NCI-H226 (cell line): ENCODE measurements at places on chromosomes 11 and 22.
A peak's percentile ranks its signal among the peaks of the same experiment; 100 is the strongest.

DNA sequence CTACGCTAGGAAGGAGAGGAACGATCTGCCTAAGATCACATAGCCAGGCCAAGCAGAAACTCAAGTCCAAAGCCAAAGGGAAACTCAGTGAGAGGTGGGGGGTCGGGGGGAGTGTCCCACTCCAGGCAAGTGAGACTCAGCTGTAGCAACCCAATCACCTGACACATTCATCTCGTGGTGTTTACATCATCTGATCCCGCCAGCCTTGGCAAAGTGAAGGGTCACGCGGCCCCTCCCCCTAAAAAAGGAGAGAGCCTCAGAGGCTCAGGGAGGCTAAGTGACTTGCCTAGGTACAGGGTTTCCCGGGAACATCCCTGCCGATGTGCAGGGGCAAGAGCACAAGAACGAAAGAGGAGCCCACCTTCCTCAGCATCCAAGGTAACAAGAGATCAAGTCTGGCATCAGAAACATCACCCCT is 21.5 kb downstream of the MYH9 start:
- DNase-seq, result no peak

GRCh38 chr22:30261134-30261533 is 5.5 kb downstream of the OSM start:
- no peak for DNase-seq

- DNase-seq, result no peak
Measured at GRCh38 chr22:48975316-48975741, 852.3 kb downstream of the BRD1 start.

DNA sequence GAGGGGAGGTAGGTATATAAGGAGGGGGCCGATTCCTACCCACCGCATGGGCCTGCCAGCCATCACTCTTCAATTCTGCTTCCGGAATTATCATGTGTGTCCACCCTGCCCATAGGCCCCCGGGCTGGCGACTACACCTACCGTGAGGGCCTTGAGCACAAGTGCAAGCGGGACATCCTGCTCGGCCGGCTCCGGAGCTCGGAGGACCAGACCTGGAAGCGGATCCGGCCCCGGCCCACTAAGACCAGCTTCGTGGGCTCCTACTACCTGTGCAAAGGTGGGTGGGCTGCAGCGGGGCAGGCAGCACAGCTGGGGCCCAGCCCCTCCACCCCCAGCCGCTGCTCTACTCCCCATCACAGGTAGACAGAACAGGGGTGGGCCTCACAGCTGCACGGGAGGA is 38.4 kb upstream of the TEF start:
- DNase-seq, result no peak

GRCh38 chr11:21480240-21480639 is 712.6 kb upstream of the ANO5 start:
- no peak for DNase-seq

DNA sequence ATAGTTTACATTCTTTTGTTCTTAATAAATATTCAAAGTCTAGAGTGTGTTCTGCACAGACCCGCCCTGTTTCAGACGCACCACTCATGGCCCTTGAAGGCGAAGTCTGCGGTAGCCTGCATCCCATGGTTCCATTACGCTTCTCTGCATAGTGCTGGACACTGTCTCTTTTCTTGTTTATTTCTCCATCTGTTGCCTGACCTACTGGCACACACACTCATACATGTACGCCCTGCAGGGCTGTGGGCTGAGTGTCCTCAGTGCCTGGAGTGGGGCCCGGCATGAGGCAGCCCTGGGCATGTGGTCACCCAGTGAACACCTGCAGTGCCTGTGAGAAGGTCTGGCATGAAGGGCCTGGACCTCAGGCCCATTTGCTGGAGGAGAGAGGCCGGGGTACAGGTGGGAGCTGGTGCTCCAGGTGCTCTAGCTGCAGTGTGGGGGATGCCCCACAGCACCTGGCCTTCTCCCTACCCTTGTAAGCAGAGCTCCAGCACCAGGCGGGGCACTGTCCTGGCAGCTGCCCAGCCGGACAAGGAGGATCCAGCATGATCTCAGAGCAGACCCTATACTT is 404.1 kb downstream of the TBC1D22A start:
- no peak for DNase-seq

DNA sequence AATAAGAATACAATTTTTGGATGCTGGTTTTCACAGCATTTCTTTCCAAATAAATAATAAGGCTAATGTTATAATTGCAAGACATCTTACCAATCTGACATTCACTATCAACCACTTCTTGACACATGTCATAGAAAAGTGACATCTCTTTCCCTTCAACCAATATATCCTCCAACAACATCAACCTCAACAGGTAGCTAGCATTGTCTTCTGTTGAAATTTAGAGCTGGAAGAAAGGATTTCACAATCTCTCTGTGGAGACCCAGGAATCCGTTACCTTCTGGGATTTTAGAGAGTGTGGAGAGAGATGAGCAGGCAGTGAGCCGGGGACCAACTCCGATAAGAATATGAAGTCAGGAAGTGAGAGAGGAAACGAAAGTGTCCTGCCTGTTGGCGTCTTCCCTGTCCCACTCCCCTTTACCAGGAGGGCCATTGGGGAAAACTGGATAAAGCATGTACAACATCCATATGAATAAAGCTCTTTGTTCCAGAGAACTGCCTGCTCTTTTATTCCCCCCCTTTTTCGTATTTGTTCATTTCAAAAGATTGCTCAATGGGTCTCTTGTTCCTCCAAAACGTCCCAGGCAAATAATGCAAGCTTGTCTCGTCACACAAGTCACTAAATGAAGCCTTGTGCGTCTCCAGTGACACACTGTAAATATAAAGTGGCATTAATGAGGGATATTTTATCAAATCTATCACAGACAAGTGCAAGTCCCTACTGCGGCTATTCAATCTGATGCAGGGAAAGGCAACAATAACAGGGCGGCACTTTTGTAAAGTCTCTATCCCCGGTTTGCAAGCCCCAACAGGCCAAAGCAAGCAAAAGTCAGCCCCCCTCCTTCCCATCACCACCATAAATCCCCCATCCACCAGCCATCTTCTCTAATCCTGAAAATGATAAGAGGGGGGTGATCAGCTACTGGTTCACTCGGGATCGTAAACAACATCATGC is 3.4 kb downstream of the CADM1 start:
- DNase-seq, result no peak

GRCh38 chr11:92286709-92287108 is 62.1 kb downstream of the FAT3 start:
- no peak for DNase-seq

- DNase-seq, result no peak
Measured at GRCh38 chr11:134355656-134356055, 23.9 kb downstream of the GLB1L2 start.

DNA sequence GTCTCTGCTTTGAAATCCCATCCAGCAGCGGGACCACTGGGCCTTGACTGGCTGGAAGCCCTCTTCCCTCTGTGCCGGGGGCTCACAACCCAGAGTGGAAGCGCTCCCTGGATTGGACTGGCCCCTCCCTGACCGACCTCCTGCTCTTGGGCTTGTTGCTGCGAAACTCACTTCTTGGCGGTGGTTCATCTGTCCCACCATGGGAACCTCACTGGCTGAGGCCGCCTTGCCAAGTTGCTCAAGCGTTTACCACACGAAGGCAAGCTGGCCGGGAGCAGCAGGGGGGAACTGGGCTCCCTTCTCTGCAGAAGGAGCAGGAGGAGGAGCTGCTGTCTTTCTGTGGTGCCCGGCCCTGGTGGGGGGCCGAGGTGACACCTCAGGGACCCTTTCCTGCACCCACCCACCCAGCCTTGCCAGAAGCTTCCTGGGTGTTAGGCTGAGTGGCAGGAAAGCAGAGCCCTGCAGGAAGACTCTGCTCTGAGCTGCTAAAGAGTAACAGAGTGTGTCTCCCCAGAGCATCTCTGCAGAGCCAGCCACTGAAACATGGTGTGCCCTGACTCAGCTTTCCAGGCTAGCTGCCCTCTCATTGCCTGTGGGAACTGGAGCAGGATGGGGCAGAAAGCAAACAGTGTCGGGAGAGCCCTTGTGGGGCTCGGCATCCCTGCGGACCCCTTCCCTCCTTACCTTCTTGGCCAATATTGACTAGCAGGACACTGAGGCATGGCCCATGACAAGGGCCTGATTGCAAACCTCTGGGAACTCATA is 88.5 kb upstream of the ALX4 start:
- no peak for DNase-seq

- DNase-seq, result no peak
Measured at GRCh38 chr11:296171-297050, 2.9 kb downstream of the IFITM5 start.

DNA sequence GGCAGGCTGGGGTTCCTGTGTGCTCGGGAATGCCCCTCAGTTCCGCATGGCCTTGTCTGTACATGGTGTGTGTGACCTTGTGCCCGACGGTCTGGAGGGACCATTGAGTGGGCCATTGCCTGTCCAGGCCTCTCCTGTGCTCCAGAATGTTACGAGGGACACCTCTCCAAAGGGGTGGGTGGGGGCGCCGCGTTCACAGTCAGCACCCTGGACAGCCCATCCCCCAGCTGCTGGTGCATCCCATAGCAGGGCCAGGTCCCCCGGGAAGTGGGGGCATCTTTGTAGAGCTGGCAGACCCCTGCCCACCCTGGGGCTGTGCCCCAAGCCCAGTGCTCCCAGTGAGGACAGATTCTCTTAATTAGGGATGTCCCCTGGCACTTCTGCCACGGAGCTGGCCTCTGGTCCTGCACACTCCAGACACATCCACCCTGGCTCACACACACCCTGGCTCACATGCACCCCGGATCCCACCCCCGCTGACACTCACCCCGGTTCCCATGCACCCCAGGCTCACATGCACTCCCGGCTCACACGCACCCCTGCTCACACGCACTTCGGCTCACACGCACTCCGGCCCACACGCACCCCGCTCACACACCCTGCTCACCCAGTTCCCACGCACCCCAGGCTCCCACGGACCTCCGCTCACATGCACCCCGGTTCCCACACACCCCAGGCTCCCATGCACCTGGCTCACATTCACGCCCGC is 15.6 kb downstream of the TSPAN4 start:
- DNase-seq, result no peak

DNA sequence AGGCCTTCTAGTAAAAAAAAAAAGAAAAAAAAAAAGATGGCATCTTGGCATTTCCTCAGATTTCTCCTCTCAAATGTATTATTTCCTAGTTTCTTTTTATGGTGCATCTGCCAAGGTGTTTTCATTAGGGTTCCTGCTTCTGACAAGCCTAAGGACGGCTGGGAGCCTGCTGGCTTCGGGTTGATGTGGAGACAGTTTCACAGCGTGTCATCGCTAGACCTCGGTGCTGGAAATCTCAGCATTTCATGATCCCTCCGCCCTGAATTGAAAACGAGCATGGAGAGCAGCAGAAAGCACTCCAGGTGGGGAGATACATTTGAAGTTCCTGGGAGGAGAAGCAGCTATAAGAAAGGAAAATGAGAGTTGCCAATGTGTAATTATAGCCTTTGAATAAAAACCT is 283.9 kb upstream of the CNTN5 start:
- no peak for DNase-seq

GRCh38 chr11:86595451-86595850 is 77.0 kb downstream of the ME3 start:
- no peak for DNase-seq

GRCh38 chr11:9459667-9460321 is 1.0 kb upstream of the ZNF143 start:
- no peak for DNase-seq

- no peak for DNase-seq
Measured at GRCh38 chr11:67369801-67370284, 3.6 kb downstream of the CLCF1 start.

DNA sequence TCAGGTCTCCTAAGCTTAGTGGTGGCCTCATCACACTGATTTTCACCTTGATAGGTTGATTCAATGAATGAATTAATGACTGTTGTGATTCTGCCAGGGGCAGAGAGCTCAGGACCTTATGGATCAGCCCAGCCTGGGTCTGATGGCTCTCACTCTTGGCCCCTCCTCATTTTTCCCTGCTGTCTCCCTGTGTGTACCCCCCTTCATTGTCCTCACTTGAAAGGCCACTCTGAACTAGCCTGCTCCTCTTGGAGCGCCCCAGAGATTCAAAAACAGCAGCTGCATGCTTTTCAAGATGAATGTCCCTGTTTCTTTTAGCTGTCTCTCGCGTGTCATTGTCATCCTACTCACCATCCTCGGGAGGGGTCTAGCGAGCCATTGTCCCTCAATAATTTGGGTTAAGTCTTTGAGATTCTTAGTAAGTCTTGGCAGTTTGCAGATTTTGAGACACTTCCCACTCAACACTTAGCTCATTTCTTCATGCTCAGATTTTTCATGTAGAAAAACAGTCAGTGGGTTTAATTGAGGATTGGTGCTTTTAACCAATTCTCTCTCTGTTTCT is 42.5 kb upstream of the MICAL2 start:
- DNase-seq, result no peak

GRCh38 chr11:92657226-92657625 is 312.2 kb upstream of the MTNR1B start:
- DNase-seq, result no peak

- peak; percentile 56 for DNase-seq
Measured at GRCh38 chr22:42994917-42995562, 19.9 kb downstream of the PACSIN2 start.

DNA sequence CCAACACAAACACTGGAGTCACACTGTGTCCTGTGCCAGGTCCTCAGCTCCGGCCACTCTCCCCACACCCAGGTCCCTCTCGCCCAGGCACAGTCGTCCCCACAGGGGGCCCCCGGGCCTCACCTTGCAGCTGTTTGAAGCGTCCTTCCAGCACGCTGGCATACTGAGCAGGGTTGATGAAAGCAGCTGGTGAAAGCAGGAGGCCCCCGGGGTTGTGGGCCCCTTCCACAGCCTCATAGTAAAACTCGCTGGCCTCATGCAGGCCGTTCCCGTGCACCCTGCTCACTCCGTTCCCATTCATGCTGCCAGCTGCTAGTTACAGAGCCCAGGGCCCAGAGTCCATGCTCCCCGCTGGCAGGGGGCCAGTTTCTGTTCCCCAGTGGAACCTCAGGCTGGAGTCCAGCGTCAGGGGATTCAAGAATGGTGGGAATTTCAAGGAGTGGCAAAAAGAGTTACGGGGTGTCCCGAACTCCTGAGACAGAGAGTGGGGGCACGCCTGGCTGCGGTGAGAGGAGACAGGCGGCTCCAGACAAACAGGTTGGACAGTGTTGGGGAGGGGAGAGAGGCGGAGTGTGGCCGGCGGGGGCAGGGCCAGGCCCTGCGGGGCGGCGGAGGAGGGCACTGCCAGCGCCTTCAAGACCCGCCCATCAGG is 10.6 kb downstream of the SPTBN2 start:
- no peak for DNase-seq

DNA sequence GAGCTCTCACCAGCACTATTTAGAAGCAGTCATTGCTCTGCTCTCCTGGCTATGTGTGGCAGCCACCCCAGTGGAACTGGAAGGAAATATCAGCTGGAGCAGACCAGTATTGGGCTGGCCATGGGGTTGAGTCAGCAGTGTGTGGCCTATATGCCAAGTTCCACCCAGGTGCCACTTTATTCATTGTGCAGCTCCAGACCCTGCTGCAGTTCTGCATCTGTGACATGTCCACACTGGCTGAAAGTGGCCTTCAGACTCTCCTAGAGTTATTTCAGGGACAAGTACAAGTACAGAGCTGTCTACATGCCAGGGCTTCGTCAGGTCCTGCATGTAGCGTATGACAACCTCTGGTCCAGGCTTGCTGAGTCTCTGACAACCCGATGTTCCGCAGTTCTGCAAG is 55.2 kb downstream of the CABIN1 start:
- no peak for DNase-seq
